ENCODE measurements at places on chromosomes 11 and 22.
A peak's percentile ranks its signal among the peaks of the same experiment; 100 is the strongest.

DNA sequence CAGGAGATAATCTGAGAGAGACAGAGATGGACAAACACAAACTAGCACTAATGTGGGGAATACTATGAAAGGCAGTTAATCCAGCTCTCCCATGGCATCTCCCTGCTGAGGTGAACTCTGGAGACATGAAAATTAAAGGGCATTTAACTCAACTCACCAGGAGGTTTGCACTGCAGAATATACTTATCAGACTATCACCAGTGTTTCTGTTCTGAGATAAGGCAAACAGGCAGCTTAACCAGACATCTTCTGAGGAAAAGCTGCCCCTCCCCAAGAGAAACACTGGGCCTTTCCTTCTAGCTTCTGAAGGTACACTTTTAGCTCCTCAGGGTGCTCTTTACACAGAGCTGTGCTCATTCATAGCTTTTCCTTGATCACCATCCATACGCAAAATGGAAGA is 85.5 kb downstream of the AMBRA1 start:
- no peak for DNase-seq

GRCh38 chr11:44568658-44569473 is 3.4 kb downstream of the CD82 start:
- peak; percentile 97 for DNase-seq

DNA sequence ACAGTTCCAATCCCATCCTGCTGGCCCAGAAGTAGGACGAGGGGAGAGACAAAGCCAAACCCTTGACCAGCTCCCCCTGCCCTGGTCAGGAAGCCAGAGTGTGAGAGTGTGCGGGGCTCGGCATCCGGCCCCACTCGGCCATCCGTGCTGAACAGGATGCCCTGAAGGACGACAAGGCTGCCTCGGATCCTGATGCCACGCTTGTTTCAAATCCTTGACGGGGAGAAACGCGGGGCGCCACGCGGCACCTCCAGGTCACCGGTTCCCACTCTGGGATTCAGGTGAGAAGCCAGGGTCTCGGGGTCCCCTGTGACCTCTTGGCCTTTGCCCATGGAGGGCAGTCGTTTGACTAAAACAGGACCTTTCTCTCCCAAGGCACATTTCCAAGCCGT is 167.8 kb downstream of the BRD1 start:
- DNase-seq: no peak

- DNase-seq: no peak
Observed at GRCh38 chr11:63554877-63555223, 8.3 kb downstream of the PLAAT2 start.

DNA sequence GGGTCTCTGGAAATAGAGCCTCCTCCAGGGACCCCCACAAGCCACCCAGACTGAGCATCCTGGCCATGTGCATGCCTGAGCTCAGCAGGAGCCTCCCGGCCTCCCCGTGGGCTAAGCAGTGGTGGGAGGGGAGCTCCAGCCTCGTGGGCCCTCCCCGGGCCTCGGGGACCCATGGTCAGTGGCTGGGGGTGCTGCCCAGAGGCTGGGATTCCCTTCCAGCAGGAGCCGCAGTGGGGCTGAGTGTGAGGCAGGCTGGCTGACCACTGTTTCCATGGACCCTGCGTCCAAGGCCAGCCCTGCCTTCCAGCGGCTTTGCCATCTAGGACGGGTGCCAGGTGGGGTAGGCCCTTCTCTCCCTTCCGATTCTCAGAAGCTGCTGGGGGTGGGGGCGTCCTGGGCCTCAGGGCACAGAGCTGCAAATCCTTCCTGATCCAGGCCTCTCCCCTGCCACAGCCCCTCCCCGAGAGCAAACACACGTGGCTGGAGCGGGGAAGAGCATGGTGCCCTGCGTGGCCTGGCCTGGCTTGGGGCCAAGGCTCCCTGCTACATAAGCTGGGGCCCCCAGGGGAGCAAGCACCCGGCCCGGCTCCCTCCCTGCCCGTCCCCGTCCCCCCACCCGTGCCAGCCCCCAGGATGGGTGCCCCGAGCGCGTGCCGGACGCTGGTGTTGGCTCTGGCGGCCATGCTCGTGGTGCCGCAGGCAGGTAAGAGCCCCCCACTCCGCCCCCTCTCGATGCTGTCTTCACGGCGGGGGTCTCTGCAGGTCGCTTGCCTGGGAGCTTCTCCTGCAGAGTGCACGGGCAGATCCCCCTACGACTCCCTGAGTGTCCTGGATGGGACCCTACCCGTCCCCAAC is at the start of gene MUC5B:
MUC5B (plus strand) TSS at position 576 of the 855 bp plus-strand sequence; CDS start at position 634, 58 bp downstream.
- DNase-seq: no peak

DNA sequence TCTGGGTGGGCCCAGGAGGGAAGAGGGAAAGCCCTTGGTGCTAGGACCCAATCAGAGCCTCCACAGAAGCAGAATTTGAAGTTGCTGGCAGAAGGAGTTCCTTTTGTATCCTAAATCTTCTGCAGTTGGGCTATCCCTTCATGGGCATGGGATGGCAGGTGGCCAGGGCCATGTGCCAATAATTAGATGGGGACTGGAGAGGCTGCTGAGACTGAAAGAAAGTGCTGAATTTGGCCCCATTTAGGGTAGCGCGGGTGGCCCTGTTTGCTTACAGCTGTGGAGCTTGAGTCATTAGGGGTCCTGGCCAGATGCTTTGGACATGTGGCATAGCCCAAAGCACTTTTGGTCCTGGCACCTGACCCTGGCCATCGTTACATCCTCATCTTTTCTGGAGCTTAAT is 27.1 kb downstream of the PARVA start:
- no peak for DNase-seq

DNA sequence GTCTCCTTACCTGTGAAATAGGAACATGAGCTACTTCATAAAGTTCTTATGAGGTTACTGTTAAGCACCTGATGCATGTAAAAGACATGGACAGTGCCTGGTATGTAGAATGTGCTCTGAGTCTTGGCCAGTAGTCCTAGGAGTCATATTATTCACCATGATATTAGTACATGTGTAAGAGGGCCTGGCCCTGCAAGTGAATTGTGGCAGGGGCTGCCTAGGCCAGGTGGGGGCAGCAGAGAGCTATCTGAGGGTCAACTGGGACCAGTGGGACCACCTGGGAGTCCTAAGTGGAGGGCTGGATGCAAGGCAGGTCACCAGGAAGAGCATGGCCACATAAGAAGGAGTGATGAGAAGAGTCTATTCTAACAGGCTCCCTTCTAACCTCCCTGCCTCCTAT is 529.5 kb downstream of the SOX6 start:
- no peak for DNase-seq

DNA sequence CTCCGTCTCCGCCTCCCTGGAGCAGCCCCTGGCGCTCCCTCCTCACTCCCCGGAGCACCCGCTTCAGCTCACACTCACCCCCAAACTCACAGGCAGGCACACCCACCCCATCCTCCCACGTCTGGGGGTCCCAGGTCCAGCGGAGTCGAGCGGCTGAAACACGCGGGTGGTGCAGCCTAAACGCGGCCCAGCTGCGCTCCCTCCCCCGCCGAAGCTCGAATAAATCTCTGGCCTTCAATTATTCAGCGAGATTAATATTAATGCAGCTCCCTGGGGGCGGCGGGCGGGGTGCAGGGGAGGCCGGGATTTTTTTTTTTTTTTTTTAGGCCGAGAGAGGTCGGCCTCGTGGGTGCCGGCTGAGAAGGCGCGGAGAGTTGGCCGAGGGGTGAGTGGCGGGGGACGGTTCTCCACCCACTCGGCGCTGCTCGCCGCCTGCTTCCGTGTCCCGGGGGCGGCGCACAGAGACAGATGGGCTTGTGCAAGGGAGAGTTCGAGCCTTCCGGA is 524 bp upstream of the SLC1A2 start:
- DNase-seq: no peak

DNA sequence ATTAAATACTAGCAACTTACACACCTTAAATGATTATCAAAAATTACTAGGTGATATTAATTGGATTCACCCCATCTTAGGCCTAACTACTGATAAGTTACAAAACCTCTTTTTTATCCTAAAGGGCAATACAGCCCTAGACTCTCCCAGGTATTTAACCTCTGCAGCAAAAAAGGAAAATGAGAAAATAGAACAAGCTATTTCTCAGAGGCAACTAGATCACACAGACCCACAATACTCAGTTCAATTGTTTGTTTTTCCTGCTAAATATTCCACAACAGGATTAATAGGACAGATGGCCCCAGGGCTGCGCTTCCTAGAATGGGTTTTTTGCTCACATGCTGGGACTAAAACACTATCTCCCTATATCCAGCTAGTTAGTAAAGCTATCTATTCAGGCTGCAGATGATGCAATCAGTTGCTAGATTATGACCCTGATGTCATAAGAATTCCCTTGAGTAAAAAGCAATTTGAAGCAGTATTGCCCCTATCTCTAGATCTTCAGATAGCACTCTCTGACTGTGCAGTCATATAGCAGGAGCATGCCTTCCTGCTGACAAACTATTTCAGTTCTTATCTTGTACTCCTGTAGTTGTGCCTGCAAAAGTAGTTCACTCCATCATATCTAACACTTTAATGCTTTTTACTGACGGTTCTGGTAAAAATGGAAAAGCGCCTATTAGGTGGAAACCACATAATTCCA is 1595.5 kb upstream of the TENM4 start:
- DNase-seq: no peak

DNA sequence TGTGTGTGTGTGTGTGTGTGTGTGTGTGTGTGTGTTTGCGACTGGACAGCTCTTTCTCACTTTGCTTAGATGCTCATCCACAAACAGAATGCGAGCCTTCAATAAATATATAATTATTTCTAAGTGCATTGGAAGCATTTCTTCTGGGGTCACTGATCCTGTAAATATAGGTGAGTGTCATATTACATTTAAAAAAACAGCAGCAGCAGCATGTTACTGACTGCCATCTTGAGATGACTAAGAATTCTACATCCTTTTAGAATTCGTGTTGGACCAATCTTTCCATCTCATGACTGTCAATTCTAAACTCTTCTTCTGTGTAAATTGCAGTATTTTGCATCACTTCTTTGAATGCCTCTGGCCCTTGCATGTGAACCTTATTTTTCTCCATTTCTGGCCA is 238.0 kb upstream of the DDI1 start:
- peak; percentile 54 for DNase-seq

- DNase-seq: no peak
Observed at GRCh38 chr11:100066399-100066798, 620.7 kb upstream of the ARHGAP42 start.

GRCh38 chr11:18010121-18010670 is 2.7 kb downstream of the SERGEF start:
- DNase-seq: no peak

GRCh38 chr11:2924381-2924780 is 4.8 kb downstream of the PHLDA2 start:
- no peak for DNase-seq

- peak; percentile 85 for DNase-seq
Observed at GRCh38 chr11:95692526-95693260, 96.9 kb downstream of the FAM76B start.

- no peak for DNase-seq
Observed at GRCh38 chr11:39910087-39910486, 1549.4 kb downstream of the LRRC4C start.

- peak; percentile 22 for DNase-seq
Observed at GRCh38 chr22:41687901-41688364, 734 bp downstream of the SNU13 start.

DNA sequence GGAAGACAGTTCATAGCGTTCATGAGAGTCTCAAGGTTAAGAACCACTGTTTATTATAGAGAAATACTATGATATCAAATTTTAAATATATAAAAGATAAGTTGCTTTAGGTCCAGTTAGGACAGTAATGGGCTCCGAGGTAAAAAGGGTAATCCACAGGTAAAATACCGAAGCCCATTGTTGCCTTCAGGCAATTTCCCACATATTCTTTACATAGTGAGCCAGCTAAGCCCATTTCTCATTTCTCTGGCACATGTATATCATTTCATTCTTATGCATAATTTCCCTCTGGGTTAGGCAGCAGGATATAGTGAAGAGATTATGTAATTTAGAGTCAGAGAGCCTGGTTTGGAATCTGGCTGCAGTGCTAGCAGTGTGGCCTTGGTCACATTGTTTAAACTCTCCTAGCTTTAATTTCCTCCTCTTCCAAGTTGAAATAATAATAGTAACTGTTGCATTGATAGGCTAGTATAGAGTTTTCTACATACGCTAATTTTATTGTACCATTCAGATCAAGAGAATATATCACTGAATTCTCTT is 7.6 kb upstream of the POU2AF1 start:
- DNase-seq: no peak

DNA sequence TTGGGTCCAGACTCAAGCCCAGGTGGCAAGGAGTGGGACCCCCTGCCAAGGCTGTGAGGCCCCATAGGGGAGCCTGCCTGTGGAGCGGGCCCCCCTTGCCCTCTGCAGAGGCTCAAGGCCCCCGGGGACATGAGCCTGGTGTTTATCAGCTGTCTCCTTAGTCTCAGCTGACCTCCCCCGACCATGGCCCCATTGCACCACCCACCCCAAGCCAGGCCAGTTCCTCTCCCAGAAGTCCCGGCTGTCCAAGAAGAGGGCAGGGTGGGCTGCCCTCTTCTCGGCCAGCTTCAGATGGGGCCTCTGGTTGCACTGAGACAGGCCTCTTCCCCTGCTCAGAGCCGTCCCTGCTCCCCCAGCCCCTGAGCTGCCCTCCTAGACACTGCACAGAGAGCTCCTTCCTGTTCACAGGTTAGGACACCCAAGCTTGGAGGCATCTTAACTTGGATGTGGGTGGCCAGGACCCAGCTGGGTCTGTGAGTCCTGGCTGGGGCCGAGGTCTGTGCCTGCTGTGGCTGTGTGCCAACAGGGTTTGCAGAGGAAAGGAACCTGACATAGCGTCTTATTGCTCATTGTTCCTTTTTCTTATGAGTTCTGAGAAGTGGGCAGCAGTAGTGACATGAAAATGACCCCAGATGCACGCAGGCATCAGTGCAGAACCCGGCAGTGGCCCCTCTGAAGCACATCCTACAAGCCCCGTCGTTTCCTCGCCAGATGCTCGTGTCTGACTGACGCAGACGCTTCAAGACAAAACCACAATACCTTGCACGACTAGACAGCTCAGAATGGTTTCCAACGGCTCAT is 5.4 kb downstream of the TRABD start:
- DNase-seq: no peak

DNA sequence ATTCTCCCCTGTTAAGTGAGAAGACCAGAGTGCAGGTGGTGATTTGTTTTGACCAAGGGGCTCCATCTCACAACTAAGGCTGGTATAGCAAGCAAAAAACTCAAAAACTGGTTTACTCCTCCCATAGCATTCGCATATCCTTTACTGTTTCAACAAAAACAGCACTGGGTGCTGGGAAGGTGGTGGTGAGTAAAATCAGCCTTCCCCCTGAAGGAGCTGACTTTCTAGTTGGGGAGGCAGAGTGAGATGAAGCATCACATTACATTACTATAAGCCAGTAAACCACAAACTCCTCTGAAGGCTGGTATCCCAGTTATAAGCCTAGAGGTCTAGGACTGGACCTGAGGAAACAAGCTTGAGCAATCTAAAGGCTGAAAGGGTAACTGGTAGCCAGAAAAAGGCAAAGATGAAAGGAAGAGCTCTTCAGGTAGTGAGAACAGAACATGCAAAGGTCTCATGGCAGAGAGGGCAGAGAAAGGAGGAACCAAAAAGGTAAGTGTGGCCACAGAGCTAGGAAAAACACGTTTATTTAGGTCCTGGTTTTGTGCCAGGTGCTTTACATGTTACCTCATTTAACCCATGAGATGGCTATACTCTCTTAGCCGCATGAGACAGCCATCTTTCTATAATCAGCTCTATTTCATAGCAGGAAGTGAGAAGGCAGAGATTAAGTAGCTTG is 22.3 kb downstream of the TMEM123 start:
- DNase-seq: peak; percentile 33

GRCh38 chr11:57458410-57459163 is 1.7 kb upstream of the RTN4RL2 start:
- DNase-seq: no peak

- no peak for DNase-seq
Observed at GRCh38 chr11:11777897-11778296, 63.9 kb upstream of the USP47 start.

All from fibroblast of lung (primary cell).